Cardiac septum (tissue), 1 donor: ENCODE measurements at places on chromosomes 5 and 9. TPM values are rescaled to one million over a fixed set of nuclear protein-coding genes. Genes with fewer than 3 reads are reported as not detected.
A peak's percentile ranks its signal among the peaks of the same experiment; 100 is the strongest.

- DNase-seq, result no peak
These were observed 13.7 kb downstream of the EHMT1 start for GRCh38 chr9:137632230-137633161.

DNA sequence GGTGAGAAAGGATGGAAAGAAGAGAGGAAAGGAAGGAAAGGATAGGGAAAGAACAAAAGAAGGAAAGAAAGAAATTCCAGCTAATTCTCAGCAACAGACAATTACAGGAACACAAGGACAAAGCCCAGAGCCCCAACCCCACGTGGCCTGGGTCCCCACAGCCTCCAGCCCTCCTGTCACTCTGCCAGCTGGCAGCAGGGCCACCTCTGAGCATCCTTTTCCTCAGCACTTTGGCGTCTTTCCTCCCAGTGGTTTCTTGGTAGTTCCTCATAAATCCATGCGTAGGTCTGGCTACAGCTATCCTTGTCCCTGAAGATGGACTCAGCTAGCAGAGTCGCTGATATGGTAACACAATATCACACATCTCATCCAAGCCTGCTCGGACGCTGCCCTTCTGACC lies 28.3 kb downstream of the ADAMTS2 start:
- peak; percentile 61 for DNase-seq

- DNase-seq, result no peak
These were observed 178.1 kb upstream of the CDH9 start for GRCh38 chr5:27216367-27216950.

DNA sequence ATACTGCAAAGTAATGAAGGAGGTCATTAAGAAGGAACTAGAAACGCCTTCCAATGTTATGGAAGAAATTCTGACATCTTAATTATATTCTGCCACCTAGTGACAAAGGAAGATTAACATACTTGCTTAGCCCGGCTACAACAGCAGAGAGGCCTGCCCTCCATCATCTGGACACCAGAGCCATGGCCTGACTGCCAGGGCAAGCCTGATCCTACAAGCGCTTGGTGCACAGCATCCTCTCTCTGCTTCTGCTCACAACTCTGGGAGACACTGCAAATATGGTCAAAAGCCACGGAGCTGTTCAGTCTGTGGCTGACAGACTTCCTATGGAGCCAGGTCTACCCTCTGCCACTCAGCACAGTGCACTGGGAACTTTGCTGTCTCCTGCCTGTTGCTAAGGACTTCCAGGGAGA lies 87.3 kb upstream of the SLC44A1 start:
- peak; percentile 76 for DNase-seq

The PCDHAC1 gene
- total RNA-seq, result 0.19 TPM

GRCh38 chr5:55714749-55715148 lies 2.6 kb upstream of the SLC38A9 start:
- no peak for DNase-seq

DNA sequence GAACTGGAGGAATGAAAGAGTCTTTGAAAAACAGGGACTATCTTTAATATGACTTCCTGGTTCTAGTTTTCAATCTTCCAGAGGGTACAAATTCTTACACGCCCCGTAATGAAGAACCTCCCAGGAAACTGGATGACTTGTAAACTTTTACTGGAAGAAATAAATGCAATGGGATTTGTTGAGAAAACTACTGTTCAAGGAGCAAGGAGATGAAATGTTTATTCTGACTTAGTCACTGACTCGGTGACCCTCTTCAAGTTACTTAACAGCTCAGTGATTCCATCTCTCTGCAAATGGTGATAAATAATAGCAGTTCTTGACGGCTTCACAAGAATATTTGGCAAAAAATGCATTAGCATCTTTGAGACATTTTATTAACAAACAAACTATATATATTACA lies 858.6 kb downstream of the PTPRD start:
- DNase-seq, result no peak

- DNase-seq, result no peak
These were observed 49.0 kb downstream of the PDE8B start for GRCh38 chr5:77259476-77259875.
